ENCODE measurements at places on chromosomes 2 and 18.

GRCh38 chr2:187233811-187234210 is 214.2 kb downstream of the CALCRL start:
- no peak for DNase-seq

GRCh38 chr18:10041180-10041579 is 127.4 kb downstream of the VAPA start:
- DNase-seq, result no peak

- no peak for DNase-seq
Measured at GRCh38 chr2:238042849-238043584, 17.8 kb upstream of the SCLY start.

GRCh38 chr2:135985826-135986393 is 484 bp upstream of the DARS1 start:
- no peak for DNase-seq

- DNase-seq, result no peak
Measured at GRCh38 chr2:84884449-84884848, 3.6 kb upstream of the TRABD2A start.

DNA sequence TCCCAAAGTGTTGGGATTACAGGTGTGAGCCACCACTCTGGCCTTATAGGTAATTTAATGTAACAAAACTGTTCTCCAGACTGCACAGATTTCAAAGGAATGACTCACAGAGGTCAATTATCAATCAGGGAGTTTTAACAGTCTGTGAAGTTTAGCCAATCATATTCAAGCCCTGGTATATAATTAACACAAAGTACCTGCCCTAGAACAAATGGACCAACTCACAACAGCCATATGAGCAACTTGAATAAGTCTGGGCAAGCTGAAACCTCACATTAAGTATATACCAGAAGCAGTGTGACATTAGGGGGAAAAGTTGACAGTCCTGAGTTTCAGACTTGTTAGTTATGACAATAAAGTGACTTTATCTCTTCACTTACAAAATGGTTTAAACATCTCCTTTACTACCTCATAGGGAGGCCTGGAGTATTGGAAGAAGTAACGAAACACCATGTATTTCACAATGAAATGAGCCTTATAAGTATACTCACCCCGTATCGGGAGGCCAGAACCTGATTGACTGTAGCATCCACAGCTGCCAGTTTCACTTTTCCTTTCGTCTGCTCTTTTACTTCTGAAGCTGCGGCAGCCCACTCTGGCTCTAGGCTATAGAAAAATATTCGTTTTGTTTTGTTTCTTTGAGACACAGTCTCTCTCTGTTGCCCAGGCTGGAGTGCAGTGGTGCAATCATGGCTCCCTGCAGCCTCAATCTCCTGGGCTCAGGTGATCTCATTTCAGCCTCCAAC is 22.2 kb downstream of the PDIA6 start:
- no peak for DNase-seq

DNA sequence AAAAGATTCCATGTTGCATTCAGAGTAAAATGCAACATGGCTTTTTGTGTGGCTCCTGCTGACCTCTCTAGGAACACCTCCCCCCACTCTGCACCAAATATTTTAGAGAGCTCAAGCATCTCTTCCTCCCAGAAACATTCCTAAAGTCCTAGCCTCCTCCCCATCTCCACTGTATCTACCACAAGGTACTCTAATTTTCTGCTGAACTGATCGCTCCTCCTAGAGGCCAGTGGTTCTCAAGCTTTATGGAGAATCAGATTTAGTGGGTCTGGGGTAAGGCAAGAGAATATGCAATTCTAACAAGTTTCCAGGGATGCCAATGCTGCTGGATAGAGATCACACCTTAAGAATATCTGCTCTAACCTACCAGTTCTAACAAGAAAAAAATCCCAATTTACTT is 89.5 kb upstream of the HNRNPA3 start:
- no peak for DNase-seq

DNA sequence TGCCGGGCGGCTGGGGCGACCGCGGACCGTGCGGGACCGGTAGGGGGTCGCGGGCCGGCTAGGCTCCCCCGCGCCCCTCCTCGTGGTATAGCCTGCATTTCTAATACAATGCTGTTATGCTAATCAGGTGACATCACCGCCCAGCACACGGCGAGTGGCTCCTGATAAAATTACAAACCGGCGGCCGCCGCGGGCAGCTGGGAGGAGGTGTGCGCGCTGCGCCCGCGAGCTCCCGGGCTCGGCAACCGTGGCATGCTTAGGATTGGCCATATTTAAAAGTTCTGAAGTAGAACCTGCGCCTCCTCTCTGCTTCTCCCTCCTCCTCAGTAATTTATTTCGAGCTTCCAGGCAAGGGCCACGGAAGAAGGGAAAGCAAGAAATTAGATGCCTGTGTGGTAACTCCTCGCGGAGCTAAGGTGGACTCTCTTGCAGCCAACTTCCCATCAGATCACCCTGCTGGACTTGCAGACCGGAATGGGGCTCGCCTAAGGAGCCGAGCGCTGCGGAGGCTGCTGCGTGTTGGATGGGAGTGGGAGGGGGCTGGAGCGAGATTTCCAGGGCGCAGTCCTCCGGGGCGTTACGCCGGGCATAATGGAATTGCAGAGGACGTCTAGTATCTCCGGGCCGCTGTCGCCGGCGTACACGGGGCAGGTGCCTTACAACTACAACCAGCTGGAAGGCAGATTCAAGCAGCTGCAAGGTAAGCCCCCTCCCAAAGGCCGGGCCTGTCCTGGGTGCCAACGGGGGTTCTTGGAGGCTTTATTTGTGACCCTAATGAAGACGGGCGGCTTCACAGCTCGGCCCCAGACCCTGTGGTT is 102.3 kb downstream of the SPTBN1 start:
- peak; percentile 55 for DNase-seq

DNA sequence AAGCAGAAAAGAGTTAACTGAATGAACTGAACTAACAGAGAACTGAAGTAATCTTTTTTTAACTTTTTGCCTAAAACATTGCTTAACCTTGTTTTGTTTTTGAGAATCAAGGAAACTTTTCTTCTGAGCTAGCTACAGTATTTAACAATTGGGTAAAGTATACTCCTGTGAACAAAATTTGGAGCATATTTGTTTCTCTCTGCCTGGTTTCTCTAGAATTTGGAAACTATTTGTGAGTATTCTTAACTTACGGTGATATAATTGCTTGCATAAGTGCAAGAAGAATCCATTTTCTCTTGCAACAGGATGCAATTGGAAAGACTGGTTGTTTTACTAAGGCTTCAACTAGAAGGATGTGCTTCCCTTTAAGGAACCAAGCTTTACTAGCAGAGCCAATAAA is 65.9 kb upstream of the FAM98A start:
- DNase-seq, result no peak

DNA sequence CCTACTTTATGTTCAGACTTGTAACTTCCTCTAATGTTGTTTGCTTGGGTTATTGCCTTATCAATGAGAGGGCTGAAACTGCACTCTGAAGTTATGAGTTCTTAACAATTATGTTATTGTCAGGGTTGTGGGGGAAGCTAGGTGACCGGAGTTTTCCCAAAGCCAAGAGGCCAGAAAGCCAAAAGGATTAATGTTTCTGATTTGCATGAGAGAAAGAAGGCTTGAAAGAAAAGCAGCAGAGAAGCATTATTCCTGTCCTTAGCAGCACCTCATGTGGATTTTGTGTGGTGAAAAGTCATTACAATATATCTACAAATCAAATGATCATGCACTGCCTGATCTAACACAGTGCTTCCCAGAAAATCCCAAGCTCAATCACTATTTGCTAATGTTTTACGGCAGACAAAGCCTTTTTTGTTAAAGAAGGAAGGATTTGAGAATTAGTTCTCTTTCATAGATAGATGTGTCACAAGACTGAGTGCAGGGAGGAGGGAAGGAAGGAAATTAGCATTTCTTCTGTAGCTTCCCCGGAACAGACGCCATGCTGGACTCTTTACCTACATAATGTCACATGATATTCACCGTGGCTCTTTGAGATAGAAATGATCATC is 203.2 kb downstream of the ALK start:
- no peak for DNase-seq

DNA sequence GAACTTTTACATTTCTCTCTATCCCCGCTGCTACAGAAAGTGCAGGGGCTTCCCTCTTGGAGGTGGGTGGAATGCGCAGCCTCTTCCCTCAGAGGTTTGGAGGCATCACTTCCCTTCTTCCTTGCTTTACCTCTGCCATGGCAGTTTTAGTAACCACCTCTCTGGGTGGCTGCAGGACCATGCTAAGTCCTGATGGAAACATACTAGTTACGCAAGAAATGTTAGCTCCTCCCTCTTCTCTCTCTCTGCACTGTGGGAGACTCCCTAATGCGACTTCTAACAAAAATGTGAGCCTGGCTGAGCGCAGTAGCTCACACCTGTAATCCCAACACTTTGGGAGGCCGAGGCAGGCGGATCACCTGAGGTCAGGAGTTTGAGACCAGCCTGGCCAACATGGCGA is 116.8 kb upstream of the RAB6C start:
- no peak for DNase-seq

DNA sequence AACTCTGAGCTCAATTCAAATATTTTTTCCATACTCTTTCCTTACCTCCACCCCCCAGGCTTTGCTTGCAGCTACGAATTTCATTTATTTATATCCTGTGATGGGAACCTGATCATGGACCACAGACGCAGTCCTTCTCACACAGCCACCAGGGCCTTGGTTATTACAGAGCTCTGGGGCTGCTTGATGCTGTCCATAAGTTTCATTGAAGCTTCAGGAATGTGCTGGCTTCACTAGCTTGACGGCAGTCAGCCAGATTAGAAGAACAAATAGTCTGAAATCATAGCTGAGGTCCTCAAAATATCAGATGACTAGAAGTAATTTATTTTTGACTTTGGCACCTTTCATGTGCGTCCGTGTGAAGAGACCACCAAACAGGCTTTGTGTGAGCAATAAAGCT is 104.9 kb downstream of the VWA3B start:
- DNase-seq, result no peak

GRCh38 chr18:50720325-50720674 is 99.5 kb downstream of the MRO start:
- DNase-seq, result no peak

- DNase-seq, result no peak
Measured at GRCh38 chr2:144595686-144596072, 75.8 kb upstream of the ZEB2 start.

DNA sequence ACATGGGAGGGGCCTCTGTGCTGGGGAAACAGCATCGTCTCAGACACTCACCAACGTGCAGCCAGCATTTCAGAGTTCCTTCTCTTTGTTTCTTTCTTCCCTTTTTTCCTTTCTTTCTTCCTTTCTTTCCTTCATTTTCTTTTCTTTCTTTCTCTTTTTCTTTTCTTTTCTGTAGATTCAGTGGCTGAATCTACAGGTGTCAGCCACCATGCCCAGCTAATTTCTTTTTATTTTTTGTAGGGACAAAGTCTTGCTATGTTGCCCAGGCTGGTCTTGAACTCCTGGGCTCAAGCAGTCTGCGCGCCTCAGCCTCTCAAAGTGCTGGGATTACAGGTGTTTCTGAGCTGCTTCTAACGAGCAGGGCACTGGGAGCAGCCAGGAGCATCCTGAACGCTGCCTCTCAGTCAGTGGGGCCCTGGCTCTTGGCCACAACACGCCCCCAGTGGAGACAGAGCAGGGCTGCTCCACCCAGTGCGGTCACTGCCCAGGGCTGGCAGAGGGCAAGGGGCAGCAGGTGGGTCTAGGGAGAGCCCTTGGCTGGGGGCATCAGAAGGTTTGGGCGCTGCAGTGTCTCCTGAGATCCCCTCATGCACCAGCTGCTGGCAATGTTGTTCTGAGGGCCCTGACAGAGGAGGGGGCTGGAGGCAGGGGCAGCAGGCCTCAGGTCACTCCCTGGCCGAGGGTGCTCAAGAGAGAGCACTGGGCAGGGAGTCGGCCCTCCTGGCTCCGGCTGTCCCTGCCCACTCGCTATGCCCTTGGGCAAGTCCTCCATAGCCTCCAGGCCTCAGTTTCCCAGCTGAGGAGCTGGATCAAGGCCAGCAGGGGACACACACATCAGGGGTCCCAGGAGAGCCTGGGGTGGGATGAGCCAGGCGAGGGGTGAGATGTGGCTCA is 4.7 kb upstream of the KLHL30 start:
- DNase-seq, result no peak

DNA sequence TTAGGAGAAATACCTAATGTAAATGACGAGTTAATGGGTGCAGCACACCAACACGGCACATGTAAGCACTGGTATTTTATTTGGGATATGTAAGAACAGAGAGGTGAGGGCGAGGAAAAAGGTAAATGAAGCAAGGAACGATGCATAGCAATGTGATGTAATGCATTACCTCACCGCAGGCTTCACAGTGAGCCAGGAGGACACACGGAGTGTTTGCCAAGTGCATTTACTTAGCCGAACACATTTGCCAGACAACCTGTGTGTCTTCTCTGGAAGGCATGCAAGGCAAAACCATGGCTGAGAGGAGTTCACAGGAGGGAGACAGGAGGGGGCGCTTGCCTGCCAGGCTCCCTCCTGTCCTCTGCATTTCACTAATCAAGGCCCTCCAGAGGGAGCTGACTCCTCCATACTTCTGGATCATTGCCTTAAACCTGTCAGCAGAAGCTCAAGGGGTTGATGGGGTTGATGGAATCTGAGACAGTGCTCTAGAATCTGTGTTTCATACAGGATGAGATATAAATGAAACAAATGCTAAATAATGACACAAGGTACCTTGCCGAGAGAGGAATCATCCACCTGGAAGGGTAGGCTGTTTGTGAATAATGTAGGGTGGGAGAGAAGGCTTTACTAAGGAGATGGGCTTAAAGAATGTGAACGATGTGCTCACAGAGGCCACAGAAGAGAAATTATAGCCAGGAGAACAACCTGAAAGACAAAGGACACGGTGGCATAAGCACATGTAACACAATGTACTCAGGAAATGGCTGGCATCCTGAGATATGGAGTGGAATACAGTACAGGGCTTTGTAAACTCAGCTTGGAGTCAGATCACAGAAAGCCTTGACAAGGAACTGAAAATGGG is 9.1 kb upstream of the TPRKB start:
- DNase-seq, result no peak

GRCh38 chr18:49850636-49851035 is 37.3 kb upstream of the ACAA2 start:
- DNase-seq, result no peak

DNA sequence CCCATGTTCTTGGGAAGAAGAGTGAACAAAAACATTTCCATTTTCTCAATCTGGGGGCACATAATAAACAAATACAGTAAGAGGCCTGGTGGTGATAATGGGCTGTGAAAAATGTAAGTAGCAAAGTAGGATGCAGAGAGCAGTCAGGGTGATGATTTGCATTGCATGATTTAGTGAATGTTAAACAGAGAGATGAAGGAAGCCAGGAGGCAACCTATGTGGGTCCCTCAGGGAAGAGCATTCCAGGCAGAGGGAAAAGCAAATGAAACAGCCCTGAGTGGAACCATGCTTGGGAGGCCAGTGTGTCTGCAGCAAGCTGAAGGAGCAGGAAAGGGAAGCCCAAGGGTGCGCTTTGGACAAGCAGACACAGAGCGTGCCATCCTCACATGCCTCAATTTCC is 5.4 kb downstream of the VIT start:
- DNase-seq, result no peak

- DNase-seq, result no peak
Measured at GRCh38 chr18:3623769-3624545, 174.0 kb downstream of the TGIF1 start.

GRCh38 chr2:47601568-47601967 is 181.4 kb upstream of the MSH6 start:
- DNase-seq, result no peak

Data from activated effector memory CD4-positive, alpha-beta T cell treated with Interleukin-2 at 50 U/mL for 16 hours (primary cell).